NCI-H2081 (cell line): ENCODE measurements at places on chromosomes 1 and 21.

- no peak for DNase-seq
These were observed 45.6 kb upstream of the ACTRT2 start for GRCh38 chr1:2975466-2976179.

DNA sequence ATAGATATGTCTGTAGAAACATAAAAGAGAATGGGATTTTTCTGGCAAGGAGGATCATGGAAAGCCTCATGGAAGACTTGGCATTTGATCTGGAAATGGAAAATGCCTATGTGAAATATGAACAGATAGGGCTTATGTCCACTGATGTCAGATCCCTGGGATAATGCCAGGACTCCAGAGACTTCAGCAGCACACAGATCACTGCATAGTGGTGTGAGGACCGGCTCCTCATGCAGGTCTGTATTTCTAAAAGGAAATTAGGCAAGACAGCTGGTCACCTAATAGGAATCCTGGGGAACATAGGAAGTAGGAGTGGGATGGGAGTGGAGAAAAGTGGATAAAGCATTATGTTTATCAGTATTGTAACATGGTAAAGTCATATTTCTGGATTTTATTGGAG lies 56.8 kb upstream of the IPO9 start:
- DNase-seq, result no peak

DNA sequence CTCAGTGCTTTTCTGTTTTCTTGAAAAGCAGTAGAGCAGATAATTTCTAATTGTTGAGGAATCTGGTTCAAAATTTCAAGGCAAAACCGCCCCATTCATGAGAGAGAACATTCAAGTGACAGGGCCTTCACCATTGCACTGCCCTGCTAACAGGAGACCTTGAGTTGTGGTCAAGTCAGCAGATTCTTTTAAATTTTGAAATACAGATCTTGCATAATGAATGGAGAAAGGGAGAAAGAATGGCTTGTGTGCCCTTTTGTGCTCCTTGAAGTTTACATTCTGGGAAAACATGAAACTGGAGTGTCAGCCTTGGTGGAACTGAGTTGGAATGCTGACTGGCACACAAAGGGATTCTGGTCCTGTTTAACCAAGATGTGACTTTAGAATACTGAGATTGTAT lies 164.5 kb upstream of the UBE2U start:
- no peak for DNase-seq

DNA sequence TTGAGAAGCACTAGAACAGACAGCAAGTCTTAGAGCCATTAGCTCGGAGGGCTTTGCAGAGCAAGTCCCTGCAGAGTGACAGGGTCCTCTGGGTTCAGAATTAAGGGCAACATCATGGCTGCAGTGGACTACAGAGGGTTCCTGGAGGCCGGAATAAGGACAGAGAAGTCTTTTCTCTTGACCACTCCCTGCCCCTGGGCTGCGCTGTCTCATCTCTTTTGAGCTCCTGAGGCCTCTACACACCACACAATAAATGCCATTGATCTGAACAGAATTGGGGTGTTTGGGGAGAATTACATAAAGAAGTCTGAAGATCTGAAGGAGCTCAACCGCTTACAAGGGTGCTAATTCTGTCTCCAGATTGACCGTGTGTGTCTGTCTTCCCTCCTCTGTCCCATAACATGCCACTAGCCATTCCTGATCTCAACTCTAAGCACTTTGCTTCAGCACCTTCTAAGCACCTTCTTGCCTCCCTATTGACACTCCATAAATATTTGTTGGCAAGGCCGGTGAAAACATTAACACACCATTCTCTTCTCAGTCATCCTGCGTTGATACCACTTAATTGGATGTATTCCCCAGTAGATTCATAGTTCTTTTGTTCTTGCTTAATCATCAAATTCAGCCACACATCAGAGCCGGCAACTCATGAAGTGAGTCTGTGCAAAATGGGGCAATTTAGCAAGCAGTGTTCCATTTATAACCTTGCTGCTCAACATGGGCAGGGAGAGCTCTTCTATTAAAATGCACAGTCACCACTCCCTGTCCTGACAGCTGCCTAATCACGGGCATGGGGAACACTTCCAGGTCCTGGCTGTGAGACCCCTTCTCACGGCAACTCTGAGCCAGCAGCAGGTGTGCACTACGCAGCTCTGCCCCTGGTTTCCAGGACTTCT lies 49.7 kb downstream of the NMNAT2 start:
- no peak for DNase-seq

DNA sequence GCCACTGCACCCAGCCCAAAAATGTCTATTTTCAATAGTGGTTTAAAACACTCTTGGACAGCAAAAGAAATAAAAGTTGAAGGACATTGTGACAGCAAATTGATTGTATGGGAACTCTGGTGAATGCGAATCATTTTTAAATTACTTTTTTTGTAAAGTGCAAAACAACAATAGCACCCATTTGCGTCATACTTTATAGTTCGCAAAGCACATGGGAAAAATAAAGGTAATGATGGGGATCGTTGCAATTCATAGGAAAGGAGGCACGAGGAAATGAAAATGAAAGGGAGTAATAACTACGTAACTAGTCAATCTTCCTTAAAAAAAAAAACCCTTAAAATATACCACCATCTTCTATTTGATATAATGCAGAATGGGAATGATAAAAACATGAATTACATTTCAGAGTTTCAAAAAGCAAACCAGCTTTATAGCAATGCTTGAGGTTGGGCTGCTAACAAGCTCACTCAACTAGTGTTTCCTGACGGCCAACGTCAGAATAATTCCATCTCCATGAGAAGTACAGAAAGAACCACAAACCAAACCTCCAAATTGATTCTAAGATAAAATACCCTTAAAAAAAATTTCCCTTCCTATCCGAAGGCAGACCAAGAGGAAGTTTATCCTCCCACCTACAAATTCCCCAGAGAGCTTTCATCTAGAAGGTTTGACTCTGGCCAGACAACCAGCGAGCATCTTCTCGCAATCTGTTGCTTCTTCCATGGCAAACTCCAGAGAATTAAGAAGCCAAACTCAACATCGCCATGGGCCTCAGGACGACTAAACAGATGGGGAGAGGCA lies at the start of gene EDARADD:
Gene EDARADD, plus strand, starts transcription at position 606 of the 801 bp plus-strand sequence. Its CDS starts 159 bp downstream, at position 765.
- DNase-seq, result no peak

DNA sequence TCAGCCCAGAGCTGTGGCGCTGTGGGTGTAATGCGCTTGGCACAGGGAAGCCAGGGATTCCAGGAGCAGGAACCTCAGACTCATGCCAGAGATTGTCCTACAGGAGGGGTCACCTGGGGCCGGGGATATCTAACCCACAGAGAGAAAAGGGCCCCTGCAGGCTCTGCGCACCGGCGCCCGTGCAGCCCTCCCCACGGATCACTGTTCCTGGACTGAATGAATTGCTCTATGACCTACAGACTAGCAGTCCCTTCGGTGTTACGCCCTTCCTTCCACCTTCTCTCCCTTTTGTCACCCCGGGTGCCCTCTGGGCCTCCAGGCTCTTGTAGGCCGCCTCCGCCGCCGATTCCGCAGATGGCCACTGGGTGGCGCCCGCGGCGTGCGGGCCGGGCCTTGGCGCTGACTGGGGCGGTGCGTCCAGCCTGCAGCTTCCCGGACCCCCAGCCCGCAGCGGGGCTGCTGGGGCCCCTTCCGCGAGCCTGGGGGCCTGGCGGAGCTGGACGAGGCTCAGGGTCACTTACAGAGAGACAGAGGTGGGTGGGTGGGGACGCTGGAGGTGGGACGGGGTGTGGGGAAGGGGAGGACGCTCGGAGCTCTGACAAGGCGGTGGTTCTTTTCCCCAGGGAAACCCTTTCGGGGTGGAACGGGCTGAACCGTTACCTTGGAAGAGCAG lies 101.3 kb downstream of the IER5 start:
- DNase-seq, result peak; percentile 44

DNA sequence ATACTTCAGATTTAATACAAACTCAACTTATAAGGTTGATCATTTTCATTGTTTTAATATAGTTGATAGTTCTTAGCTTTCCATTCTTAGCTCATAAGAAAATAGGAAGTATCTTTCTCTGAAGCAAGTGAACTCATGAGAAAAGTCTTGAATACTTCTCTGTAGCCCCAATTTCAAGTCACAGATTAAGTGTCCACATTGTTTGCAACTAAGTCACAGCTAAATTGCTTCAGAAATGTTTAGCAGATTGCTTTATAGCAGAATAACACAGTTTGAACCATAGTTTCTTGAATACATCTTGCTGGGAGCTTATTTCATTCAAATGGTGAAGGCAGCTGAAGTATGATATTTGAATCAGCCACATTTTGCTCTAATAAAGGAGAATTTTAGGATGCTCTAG lies 10.6 kb upstream of the PKN2 start:
- DNase-seq, result no peak

GRCh38 chr1:81804312-81804711 lies 3.6 kb downstream of the ADGRL2 start:
- DNase-seq, result no peak

DNA sequence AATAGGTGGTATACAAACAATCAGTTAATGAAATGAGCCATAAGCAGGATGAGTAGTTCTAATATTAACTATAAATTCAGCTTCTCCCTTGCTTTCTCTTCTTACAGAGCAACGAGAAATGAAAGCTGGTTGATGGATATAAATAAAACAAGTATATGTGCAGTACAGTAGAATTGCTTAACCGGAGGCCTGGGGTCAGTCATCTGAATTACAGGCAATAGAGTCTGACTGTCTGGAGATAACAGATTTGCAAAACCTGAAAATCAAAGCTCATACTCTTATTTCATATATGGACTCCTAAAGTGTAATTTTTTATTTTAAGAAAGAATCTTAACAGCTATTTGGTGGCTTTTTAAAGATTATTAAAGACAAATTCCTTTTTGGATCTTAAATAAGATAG lies 43.1 kb upstream of the SGIP1 start:
- no peak for DNase-seq

DNA sequence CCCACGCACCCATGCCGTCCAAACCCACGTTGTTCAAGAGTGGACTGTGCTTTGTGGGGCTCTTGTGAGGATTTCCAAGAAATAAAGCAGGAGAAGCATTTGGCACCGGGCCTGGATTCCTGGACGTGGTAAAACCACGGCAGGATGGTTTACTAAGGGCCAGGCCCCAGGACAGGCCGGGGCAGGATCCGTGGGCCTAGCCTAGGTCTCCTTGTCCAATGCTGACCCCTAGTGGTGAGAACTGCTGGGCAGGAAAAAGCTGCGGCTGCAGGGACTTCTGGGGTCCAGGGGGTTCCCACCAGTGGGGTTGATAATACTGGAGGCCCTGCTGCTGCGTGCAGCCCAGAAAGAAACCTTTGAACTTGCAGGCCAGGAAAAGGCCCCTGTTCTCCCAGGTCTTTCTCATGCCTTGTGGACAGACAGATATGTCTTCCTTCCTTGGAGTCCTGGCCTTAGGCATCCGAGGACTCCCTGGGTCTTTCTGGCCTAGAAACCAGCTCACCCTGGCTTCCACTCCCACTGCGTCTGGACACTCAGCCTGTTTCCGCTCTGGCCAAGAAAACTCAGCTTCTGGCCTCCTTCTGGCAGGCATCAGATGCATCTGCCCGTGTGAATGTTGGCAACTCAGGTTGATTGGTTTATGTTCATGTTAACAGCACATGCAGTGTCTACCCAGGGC lies 106.9 kb upstream of the TMEM51 start:
- DNase-seq, result no peak

DNA sequence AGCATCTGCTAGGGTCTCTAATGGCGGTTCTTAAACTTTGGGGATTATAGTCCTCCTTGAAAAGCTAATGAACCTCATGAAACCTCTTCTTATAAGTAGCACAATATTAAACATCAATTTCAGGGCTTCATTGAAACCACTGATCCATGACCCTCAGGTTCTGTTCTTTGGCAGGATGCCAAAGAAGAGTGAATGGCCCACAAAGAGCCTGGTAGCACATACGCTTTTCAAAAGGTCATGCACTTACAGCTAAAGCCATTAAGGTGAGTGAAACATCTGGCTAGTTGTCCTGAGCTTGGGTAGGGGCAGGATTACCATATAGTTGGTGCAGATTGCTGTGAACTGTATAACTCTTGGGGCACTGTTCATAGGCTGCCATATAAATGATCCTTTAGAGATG lies 42.3 kb downstream of the MDM4 start:
- no peak for DNase-seq

GRCh38 chr1:173420330-173420806 lies 56.8 kb upstream of the PRDX6 start:
- peak; percentile 68 for DNase-seq

DNA sequence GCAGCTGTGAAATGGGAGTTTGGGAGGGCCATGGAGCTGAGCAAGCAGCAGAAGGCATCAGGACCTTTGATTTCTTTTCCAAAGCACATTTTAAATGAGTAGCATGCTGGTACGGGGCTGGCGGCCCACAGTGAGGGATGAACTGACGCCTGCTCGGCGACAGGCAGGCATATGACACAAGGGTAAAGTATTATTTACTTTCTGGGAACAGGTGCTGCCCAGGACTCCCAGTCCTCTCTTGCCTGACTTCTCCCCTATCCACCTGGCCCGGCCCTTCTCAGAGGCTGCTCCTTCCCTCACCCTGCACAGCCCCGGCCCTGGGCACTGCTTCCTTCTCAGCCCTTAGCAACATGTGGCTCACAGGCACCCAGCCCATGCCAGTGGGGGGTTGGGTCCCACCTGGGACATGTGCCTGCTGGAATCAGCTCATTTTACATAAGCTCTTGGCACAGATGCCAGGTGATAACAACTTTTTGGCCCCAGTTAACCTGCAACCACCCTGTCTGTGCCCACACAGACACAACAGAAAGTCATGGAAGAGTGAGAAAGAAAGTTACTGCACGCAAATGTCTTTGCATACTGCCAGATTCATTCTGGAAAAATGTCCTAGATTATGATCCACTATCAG lies 112.3 kb upstream of the GADD45A start:
- no peak for DNase-seq

DNA sequence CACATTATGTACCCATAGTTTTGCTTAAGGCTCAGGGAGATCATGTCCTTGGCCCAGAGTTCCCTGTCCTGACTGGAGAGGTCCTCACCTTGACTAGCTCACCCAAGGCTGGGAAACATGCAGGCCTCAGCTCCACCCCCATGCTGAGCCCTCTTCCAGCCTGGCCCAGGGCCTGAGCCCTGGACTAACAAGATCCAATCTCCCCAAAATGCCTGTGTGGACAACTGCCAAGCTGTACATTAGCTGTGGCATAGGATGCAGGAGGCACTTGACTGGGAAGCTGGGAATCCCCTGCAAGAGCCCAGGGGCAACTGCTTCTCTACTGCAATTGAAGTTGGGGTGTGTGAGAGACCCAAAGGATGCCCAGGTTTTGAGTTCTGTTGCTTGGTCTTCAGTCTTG lies 2.1 kb downstream of the LINGO4 start:
- DNase-seq, result no peak

GRCh38 chr1:185292237-185292636 lies 24.8 kb downstream of the IVNS1ABP start:
- DNase-seq, result no peak

GRCh38 chr1:26096471-26096870 lies 15.2 kb upstream of the PDIK1L start:
- no peak for DNase-seq

DNA sequence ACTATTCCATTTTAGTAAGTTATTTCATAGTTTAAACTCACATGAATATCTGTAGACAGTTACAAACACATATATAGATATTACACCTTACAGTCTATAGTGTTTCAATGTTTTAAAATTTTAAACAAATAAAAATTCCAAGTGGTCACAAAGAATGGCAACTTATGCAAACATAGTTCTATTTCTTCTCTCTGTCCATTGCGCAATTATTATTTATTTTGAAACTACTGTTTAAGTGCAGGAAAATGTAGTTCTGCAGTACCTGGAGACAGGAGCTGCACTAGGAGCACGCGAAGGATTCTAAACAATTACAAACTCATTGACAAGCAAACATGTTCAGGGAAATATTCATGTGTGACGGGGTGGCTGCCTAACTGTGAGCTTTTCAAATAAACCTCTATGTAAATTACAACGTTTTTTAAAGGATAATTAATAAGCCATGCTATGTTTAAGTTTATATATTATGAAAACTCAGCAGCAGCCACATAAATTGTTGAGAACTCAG lies 312.0 kb upstream of the DUSP10 start:
- DNase-seq, result no peak
